CD4-positive, alpha-beta T cell treated with Interleukin-21 for 1 hour (primary cell): ENCODE measurements at places on chromosomes 5 and 9.

DNA sequence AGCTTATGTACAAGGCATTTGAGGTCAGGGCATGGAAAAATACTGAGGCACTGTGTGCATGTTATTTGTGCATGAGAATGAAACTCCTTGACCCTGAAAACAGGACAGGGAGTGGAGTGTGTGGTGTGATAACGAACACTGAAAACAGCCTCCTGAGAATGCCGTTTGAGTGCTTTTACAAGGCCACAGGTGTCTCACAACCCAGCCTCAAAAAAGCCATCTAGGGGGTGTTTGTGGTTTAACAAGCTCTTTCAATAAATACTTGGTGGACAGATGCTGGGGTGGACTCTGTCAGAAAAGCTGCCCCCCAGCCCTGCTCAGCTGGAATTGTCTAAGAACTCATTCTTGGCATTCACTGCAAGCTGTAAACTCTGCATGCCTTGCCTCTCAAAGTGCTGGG is 94.0 kb upstream of the SLC25A48 start:
- no peak for DNase-seq

GRCh38 chr5:25181249-25181648 is 536.5 kb upstream of the CDH10 start:
- DNase-seq, result no peak

DNA sequence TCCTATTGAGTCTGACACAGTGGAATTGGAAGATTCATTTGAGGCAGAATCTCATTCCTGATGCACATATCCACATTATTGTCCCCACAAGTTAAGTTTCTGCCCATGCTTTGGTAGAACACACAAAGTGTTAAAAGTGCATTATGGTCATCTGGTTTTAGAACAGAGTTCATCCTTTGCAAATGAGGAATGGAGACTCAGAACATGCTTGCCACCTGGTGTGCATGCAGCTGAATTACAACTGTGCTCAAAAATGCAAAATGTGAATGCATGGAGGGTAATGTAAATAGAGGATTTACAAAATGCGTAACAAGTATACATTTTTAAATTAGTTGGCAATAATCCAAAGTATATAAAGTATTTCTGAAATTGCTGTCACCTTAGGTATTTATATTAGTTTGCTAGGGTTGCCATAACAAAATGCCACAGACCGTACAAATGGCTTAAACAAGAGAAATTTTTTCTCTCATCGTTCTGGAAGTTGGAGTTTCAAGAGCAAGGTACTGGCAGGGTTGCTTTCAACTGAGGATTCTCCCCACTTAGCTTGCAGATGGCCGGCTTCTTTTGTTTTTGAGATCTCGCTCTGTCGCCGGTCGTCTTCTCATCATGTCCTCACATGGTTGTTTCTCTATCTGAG is 671.1 kb downstream of the TAF11L14 start:
- DNase-seq, result no peak

DNA sequence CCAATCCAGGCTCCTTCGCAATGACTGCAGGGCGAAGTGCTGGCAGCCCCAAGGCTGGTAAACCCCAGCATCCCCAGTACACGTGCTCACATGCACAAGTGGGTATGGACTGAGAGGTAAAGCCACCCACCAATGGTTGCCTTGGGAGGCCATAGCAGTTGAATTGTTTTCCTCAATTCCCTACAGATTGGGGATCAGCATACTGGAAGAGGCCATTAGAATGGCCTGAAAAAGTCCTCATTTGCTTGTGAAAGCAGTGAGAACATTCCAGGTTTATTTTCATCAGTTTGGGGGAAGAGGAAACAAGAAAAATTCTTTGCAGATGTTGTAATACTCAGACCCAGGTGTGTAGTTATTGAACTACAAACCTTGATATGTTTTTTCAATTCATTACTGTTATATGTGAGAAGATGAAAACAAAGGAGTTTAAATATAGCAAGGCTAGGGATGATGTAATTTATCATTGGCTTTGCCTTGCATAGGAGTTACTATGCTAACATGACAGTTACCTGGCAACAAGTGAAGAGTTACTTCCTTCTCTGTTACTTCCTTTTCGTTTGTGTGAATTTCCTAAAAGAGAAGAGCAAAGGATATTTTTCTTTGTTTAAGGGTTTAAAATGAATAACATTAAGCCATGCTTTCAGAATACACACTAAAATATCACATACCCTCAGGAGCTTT is 36.4 kb downstream of the MTMR12 start:
- DNase-seq, result peak; percentile 52

DNA sequence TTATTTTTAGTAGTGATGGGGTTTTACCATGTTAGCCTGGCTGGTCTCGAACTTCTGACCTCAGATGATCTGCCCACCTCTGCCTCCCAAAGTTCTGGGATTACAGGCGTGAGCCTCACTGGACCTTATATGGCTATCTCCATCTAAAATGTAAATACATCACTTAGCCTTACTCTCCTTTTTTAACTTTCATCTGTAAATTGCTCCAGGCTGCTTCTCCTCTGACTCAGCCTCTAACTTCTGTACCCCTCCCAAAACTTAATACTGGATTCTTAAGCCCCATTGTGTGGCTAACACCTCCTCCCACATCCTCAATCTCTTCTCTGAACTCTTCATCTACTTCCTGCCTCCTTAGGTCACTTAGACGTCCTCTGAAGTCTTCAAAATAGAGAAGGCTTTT is 4.0 kb downstream of the SNX30 start:
- peak; percentile 64 for DNase-seq

GRCh38 chr9:98765256-98765655 is 31.1 kb downstream of the ANKS6 start:
- DNase-seq, result no peak

DNA sequence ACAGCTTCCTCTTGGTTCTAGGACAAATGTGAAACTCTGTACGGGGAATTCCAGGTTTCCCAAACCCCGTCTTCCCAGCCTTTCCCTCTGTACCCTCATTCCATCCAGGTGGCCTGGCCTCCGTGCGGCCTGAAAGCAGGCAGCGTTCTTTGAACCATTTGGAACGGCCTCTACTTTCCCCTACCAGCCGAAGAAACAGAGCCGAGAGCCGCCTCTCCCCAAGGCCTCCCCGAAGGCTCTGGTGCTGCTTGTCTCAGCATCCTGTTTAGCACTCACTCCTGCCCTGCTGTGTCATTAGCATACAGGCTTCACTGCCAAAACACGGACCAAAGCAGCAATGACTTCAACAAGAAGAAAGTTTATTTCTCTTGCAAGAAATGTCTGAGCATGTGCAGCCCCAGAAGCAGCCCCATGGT is 137.7 kb downstream of the HSD17B3 start:
- no peak for DNase-seq

- DNase-seq, result no peak
These were observed 36.1 kb downstream of the MARCHF11 start for GRCh38 chr5:16143361-16144049.

DNA sequence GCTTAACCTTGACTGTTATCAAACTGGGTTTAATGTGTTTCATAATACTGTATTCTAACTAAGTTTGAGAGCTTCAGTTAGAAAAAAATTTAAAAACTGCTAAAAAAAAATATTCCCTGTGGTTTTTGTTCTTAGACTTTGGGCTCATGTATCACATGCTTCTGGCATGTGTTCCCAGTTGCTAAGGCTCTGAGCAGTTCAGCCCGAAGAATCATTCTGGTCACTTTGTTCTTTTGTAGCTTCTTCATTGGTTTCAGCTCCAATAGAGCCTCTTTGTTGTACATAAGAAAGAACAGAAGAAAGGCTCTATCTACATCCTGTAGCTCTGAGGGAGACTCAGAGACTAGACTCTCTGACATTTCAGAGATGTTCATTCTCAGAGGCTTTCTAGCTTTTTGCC is 25.6 kb downstream of the KCNN2 start:
- DNase-seq, result no peak

- no peak for DNase-seq
These were observed 6.4 kb downstream of the TLX3 start for GRCh38 chr5:171315386-171315891.

DNA sequence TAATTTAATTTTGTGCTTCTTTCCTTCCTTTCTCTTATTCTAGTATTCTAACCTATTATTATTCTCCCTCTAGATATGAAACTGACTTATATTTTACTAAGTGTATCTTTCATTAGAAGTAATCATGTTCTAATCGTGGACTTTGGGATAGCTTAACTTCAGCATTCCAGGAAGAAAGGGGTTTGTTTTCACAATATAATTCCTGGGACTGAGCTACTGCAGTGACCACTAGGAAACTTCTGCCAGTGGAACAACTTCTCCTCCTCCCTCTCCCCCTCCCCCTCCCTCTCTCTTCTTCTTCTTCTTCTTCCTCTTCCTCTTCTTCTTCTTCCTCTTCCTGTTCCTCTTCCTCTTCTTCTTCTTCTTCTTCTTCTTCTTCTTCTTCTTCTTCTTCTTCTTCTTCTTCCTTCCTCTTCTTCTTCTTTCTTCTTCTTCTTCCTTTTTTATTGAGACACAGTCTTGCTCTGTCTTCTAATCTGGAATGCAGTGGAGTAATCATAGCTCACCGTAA is 127.9 kb downstream of the NNT start:
- no peak for DNase-seq

DNA sequence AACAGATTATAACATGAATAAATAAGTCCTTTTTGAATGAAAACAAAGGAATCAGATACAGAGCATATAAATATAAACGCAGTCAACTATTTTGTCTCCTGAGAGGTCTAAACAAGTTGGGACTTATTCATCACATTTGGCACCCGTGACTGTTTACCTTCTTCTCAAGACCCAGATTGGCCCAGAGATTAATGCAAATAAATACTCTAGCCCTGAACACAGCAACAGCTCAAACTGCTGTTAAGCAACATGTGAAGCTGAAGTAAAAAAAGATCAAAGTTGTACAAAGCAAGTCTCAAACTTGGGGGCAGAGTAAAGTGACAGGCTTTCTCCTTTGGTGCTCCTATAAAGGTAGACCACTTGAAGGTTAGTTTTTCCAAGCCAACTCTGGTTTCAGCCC is 95.0 kb upstream of the NR5A1 start:
- no peak for DNase-seq

DNA sequence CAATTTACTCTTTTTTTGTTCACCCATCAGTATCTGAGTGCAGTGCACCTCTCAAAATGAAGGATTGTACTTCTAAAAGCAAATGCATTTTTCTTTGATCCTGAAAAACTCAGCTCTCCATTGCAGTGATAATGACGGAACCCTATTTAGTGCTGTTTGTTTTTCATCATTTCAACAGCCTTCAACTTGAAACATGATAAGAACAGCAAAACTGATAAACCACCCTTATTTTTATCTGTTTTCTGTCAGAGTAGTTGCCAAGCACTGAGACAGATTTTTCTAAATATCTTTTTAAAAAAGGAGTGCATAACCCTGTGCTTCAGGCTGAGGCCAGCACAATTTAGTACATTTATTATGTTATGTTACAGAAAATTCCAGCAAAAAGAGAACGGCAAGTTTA is 549.8 kb upstream of the DMAC1 start:
- no peak for DNase-seq

- no peak for DNase-seq
These were observed 4.7 kb upstream of the NUP214 start for GRCh38 chr9:131120620-131121228.

DNA sequence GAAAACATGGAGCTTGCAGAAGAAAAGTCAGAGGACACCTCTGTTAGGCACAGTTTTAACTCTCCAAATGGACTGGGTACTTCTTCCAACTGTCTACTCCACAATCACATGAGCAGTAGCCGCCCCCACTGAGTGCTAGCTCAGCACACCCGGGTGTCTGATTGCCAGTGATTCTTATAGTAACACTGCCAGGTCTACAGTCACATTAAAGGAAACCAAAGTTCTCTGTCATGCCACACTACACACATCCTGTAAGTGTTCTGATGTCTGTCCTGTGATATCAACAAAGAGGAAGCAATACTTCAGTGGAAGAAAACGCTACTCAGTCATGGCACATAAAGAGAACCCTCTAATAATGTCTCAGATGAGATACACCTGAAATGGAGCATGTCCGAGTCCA is at the start of gene HAVCR2:
HAVCR2 (minus strand) TSS at position 69 of the 400 bp plus-strand sequence; CDS start at position 8, 61 bp downstream.
- DNase-seq, result peak; percentile 61

- DNase-seq, result no peak
These were observed 1068.0 kb downstream of the NR2F1-AS1 start for GRCh38 chr5:92513067-92513466.

GRCh38 chr9:17230646-17231045 is 95.8 kb downstream of the CNTLN start:
- no peak for DNase-seq

- DNase-seq, result no peak
These were observed 41.9 kb upstream of the PLPP1 start for GRCh38 chr5:55576661-55577060.

DNA sequence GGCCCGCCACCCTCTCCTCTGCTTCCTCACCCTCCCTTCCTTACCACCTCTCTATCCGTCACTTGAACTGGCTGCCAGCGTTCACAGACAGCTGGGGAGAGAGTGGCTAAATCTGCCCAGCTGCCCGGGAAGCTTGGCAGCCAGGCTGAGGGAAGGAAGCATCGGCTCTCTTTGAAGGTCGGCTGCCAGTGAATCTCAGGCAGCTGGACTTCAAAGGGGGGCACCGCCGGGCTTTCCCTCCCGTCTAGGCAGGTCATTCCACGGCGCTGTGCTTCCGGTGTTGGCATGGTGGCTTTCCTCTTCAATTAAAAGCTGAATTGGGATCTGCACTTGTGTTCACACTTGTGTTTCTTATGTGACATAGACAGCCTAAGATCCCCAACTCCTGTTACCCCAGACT is 174.0 kb downstream of the GDNF start:
- no peak for DNase-seq

- DNase-seq, result no peak
These were observed 822.6 kb downstream of the TLE1 start for GRCh38 chr9:80866576-80867227.

DNA sequence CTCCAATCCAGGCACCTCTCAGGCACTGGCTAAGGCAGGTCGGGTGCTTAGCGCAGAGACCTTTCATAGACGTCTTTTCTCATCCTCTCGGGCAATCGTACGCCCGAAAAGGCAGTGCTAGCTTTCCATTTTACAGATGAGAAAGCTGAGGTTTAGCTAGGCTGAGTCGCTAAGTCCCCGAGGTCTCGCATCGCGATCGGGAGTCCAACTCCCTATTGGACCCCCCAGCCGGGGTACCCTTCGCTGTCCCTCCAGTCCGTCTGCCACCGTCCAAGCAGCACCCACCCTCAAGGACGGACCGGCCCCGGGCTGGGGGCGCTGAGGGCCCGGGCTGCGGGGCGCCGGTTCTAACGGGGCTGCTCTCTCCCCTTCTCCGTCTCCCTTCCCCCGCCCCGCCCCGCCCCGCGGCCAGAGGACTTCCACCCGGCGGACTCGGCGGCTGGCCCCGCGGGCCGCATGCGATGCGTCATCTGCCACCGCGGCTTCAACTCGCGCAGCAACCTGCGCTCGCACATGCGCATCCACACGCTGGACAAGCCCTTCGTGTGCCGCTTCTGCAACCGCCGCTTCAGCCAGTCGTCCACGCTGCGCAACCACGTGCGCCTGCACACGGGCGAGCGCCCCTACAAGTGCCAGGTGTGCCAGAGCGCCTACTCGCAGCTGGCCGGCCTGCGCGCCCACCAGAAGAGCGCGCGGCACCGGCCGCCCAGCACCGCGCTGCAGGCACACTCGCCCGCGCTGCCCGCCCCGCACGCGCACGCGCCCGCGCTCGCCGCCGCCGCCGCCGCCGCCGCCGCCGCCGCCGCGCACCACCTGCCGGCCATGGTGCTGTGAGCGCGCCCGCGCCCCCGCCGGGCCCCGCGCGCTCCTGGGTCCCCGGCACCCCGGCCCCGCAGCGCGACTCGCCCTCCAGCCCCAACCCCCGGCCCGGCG is 12.5 kb upstream of the EXOSC2 start:
- DNase-seq, result peak; percentile 56
